ENCODE measurements at places on chromosomes 5 and 9.

- peak; percentile 64 for DNase-seq
These were observed 196.8 kb downstream of the AUH start for GRCh38 chr9:91164724-91165520.

DNA sequence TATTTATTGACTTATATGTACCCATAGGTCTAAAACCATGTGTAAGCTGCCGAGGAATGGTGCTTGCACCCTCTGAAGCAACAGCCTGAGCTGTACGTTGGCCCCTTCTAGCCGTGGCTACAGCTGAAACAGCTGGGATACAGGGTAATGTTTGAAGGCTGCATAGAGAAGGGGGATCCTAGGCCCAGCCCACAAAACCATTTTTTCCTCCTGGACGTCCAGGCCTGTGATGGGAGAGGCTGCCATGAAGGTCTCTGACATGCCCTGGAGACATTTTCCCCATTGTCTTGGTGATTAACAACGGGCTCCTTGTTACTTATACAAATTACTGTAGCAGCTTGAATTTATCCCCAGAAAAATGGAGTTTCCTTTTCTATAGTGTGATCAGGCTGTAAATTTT, 244.7 kb downstream of the COMMD10 start:
- no peak for DNase-seq

DNA sequence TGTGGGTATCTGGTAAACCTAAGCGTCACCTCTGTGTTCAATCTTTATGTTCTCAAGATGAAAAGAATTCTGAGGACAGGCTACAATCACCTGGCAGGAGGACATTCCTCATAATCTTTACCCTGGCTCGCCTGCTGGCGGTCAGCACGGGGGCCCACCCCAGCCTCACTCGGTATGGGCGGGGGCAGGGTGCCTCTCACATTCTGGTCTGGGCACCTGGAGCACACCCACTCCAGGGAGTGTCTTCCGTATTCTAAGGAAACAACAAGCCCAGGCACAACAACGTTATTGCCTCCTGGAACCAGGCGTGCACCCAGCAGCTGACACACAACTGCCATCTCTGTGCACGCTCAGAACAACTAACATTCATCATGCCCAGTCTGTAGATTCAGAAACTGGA, 179.8 kb downstream of the ROR2 start:
- no peak for DNase-seq

GRCh38 chr5:32536246-32536645, 49.1 kb upstream of the SUB1 start:
- DNase-seq, result no peak

DNA sequence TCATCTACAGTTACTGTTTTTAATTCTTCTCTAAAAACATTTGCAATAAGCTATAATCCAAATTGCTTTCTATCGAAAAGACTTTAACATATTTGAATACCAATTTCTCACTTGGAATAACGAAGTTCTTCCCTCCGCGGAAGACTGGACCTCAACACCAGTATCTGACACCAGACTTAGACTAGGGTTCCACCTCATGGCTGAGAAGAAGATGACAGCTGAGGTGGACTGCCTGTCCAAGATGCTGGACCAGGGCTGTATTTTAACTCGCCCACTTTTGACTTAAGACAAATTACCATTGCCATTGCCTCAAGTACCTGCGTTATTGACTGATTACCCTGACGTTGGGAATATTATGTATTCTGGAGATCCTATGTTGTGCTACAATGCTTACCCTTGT, 34.1 kb downstream of the ZMAT2 start:
- DNase-seq, result no peak

GRCh38 chr9:129757045-129757444, 4.2 kb upstream of the PTGES start:
- DNase-seq, result peak; percentile 47

GRCh38 chr5:111143910-111144309, 51.8 kb downstream of the WDR36 start:
- no peak for DNase-seq

GRCh38 chr9:98010445-98010844, 27.3 kb downstream of the ANP32B start:
- peak; percentile 24 for DNase-seq

GRCh38 chr5:80763211-80763610, 108.4 kb upstream of the DHFR start:
- DNase-seq, result no peak

DNA sequence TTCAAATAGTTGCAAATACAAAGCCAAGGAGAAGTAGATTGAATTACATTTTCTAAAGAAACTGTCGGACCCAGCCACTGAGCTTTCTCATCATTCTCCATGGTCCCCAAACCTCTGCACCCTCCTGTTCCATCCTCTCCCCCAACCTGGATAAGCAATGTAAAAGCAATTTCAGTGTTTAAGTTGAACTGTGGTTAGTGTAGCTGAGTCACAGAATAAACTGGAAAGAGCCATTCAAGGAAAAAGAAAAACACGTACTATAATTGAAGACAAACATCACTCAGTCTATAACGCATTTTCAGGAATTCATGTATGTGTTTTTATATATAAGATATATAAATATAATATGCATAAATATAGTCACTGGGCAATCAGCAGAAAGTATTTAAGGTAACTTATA, 54.1 kb upstream of the TMEM161B start:
- no peak for DNase-seq

- no peak for DNase-seq
These were observed 59.5 kb downstream of the KLF4 start for GRCh38 chr9:107430071-107430470.

DNA sequence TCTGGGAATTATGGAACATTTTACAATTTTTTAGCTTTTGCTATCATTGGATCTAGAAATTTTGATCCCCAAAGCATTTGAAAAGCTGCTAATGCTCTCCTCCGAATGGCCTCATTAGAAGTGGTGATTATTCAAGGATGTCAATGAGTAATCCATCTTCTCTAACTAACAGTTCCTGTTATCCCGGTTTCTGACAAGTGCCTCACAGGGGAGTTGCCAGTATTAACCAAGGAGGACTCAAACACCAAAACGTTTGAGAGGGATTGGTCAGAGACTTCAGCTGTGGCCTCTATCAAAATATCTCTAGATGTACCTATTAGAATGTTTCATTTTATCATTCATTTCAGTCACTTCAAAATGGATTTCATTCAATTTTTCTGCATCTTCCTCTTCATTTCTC, 208.3 kb upstream of the ITGA1 start:
- no peak for DNase-seq

- no peak for DNase-seq
These were observed 671 bp downstream of the LRRC26 start for GRCh38 chr9:137168904-137169856.

GRCh38 chr5:88808153-88808552, 74.8 kb downstream of the MEF2C start:
- DNase-seq, result no peak

GRCh38 chr9:12272471-12273120, 420.6 kb upstream of the TYRP1 start:
- no peak for DNase-seq

DNA sequence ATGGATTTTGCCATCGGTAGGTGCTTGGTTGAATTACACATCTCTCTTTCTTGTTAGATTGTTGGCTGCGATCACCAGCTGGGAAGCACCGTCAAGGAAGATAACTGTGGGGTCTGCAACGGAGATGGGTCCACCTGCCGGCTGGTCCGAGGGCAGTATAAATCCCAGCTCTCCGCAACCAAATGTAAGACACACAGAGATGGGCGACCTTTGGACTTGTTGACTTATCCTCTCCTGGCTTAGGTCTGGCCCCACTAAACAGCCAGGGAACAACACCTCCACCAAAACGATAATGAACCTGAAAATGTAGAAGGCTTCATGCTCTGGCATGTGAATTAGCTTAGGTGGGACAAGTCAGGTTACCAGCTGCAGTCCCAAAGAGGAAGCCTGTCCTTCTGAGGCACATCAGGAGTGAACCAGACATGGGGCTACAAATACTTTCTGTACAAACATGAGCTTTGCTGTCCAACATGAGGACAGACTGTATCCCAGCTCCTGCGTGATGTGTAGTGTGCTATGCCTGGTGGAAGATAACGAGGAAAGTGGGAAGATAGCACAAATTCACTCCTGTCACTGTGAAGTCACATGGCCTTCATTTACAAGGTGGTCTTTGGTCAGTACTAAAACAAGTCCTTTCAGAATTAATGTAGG, 148.4 kb downstream of the ADAMTSL1 start:
- no peak for DNase-seq

- DNase-seq, result peak; percentile 95
These were observed at the start of gene MED10 for GRCh38 chr5:6377905-6378765. TSS of gene MED10 (minus strand) at chr5:6378547. CDS start at chr5:6378483, 64 bp downstream.

- DNase-seq, result no peak
These were observed 52.4 kb downstream of the AHRR start for GRCh38 chr5:373710-374602.

DNA sequence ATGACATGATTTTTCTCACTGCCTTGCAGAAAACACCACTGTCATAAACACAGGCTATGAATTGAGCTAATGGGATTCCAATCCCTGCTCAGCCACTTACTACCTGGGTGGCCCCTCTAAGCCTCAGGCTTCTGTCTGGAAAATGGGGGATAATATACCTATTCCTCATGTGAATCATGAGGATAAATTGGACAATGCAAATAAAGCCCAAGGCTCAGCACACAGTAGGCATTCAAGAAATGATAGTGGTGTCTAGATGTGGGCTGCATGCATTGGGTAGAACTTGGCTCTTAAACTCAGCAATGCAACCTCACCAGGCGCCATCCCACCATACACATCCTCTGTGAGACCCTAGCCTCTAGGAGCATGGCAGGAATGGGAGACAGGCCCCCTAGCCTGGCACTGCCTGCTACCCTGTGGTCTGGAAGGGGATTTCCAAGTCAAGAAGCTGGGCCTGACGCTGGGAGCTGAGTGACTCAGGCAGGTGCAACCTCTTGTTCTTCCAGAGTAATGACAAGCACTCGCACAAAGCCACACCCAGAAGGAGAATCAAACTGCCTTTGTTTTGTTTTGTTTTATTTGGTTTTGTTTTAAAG, 2.3 kb upstream of the TNIP1 start:
- peak; percentile 84 for DNase-seq

DNA sequence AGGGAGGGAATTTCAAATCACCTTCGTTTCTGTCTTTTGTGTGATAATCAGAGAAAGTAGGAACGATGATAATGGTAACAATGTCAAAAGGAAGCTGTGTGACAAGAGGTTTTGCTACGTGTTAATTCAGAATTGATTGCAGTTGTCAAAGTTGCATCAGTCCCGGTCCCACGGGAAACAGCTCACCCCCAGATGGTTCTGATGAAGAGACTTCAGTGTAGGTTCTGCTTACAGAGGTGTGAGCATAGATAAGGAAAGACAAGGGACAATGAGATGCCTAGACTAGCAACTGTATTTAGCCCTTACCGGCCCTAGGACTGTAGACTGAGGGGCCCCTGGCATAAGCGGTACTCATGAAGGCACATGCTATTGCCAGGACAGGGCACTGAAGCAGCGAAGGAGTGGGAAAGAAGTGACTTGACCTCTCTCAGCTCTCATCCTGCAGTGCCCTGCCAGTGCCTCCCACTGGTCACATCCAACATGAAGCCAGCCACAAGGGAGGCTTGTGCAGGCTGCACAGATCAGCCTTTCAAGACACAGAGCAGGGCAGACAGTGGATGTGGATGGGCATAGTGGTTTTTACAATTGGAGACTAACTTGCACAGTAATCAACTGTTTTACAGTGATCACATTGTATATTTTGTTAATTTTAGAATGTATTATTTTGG, 21.1 kb downstream of the PDE8B start:
- no peak for DNase-seq

DNA sequence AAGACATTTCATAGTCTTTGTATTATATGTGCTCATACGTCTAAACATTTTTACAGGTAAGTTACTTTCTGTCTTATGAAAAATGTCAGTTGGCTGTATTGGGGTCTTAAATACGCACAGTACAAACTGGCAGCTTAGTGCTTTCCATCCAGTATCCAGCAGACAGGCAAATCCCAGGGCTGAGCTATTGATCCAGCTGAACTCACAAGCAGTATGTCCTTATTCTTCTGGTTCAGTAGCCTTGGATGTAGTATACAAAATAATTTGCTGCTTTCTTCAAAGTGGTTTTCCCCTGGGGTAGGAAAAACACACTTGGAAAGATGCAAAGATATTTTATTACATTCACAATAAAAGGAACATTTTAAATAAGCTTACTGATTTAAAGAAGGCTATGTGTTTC, 617.2 kb downstream of the NR2F1-AS1 start:
- DNase-seq, result no peak
